Right cardiac atrium (tissue), 5 donors: ENCODE measurements at places on chromosomes 7 and 10.

DNA sequence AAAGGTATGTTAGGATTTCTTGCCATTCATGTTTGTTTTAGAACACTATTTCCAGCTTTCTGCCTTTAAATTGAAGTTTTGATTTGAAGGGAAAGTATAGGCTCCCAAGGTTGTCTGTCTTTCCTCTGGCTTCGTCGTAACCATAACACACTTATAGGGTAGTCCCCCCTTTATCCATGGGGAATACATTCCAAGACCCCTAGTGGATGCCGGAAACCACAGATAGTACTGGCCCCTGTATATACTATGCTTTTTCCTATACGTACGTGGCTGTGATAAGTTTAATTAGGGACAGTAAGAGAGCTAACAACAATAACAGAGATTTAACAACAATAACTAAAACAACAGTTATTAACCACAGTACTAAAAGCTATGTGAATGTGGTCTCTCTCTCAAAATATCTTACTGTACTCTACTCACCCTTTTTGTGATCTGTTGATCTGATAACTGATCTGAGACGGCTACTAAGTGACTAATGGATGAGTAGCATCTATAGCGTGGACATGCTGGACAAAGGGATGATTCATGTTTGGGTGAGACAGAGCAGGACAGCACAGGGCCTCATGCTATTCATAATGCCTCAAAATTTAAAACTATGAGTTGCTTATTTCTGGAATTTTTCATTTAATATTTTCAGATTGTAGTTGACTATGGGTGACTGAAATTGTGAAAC is 273.1 kb downstream of the AUTS2 start:
- no peak for DNase-seq

GRCh38 chr7:151088856-151089699 is 2.8 kb downstream of the AGAP3 start:
- DNase-seq, result peak; percentile 87

DNA sequence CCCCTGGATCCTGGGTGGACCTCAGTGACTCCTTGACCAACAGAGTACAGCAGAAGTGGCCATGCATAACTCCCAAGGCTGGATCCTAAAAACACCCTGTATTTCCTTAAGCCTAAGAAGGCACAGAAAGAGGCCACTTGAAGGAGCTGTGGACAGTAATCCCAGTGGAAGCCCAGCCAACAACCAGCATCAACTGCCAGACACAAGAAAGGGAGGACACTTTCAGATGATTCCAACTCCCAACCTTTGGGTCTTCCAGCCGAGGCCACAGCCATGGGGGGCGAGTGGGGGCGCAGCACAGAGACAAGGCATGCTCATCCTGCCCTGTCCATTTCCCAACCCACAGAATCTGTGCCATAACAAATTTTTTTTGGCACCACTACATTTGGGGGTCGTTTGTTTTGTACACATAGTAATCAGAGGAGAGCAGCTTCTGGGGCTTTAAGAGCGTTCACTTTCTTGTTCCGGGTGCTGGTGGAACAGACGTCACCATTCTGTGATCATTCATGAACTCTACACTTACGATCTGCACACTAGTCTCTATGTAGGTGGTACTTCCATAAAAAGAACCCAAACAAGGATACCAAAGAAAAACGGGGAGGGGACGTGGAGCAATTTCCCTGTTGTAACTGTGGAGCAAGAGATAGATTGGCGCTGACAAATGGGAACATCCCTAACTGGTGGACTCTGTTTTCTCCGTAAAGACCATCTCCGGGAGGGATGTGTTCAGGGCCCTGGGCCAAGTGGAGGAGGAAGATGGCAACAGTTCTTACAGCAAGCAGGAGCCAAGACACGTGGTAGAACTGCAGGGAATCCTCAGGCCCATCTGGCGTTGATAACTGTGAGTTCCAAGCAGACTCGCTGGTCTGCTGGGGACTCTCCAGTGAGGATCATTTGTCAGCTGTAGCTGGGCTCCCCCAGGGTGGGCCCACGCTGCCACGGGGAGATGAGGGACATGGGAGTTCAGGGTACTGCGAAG is 6.0 kb upstream of the SLC29A3 start:
- peak; percentile 63 for DNase-seq

- DNase-seq, result no peak
These were observed 5.5 kb downstream of the ZNF775 start for GRCh38 chr7:150384406-150385301.

DNA sequence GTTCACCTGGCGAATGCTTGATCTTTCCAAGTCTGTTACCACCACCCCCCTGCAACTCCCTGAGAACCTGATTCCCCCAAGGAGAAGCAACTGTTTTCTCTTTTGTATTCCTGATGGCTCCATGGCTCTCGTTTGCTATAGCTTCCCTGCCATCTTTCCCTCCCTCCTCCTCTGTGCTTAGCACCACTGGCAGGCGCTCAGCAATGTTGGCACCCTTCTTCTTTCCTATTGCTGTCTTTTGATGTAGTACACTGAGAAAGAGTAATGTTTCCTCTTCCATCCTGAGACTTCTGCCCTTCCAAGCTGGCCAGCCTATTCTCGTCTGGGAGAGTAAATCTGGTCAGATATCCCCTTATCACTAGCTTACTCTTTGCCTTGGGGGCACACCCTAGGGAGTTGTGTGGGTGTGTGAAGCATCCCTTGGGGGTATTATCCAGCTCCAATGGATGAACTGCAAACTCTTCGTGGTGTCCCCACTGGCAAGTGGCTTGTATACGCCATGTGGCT is 74.0 kb downstream of the BMPER start:
- no peak for DNase-seq

DNA sequence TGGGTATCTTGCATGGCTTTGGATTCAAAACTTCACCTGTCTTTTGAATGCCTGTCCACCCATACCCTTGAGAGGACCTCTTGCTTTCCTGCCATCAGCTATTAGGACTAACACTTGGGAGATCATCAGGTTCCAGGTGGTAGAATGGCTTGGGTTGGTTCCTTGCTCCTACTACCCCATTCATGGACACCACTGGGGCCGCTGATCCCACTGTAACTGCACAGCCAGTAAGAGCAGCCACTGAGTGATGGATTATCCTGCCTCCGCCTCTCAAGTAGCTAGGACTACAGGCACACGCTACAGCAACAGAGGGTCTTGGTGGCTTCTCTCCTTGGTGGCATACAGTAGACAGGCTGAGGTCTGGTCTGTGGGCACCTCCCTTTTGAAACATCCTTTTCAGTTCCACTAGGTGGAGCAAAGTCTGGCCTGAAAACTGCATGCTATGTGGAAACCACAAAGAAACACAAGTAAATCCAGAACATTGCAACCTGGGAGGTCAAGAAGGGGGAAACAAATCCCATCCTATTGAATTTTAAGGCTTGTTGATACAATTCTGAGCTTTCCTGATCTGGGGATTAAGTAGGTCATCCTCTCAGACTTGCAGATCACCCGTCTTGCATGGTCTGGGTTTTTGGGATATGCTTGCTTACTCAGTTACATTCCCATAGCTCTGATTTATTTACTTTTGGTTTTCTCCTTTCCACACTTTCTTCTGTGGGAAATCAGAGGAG is 9.4 kb downstream of the WBP1L start:
- peak; percentile 48 for DNase-seq

GRCh38 chr10:96614515-96614914 is 27.7 kb upstream of the TM9SF3 start:
- no peak for DNase-seq

DNA sequence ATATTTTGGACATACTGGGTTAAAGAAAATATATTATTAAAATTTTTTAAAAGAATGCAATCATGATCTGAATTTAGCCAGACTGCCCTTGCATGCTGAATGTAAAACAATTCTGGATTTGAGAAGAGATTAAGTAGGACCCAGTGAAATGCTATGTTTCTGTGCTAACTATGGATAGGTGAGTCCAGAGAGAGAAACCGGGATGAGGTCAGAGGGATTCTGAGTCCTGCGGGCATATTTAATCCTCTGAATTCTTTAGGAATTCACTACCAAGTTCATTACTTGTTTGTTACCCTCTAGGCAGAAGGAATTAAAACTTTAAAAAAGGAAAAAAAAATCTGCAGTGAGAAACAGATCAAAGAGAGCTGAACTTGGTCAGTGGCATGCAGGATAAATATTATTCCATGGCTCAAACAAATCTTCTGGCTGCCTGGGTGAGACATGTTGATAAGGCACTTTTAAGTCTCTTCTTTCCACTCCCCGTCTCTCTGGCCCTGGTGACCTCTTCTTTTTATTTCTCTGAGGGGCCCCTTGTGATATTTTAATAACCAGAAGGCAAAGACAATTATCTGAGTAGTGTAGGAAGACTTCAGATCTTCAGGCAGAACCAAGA is 50.2 kb upstream of the LYZL1 start:
- DNase-seq, result no peak

GRCh38 chr10:69279110-69279509 is 814 bp downstream of the HK1 start:
- no peak for DNase-seq

GRCh38 chr10:11358011-11358410 is 253.4 kb downstream of the USP6NL start:
- DNase-seq, result no peak

DNA sequence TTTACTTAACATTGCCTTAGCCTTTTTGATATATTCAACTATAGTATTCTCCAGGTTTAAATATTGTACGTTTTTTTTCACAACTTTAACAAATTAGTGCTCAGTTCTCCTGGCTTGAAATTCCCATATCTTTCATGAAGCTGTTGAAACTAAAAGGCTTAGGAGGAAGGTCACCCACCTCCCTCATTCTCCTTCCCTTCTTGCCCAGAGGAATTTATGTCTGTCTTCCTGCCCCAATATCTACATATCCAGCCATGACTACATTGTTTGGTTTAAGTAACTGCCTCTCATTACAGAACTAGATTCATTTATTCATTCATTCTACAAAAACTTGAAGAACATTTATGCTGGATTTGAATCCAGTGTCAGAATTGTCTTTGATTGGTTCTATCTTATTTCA is 254.8 kb upstream of the C7orf33 start:
- no peak for DNase-seq

DNA sequence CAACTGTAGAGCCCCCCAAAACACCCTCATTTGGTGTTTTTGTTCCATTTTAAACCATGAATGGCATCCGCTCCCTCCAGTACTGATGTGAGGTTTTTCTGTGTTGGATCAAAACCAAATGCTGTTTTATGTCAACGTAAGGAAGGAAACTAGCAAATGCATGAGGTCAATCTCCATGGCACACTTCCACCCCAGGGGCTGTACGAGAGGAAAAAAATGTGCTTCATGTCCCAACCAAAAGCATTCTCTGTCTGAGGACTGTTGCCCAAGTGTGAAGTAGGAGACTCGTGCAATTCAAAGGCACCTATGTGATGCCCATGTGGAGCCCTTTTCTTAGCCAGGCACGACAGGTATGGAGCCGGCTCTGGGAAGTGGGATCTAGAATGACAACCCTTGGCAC is 180.3 kb upstream of the MKI67 start:
- no peak for DNase-seq

- DNase-seq, result no peak
These were observed 11.3 kb downstream of the KCNIP2 start for GRCh38 chr10:101832325-101832771.

- no peak for DNase-seq
These were observed at the start of gene ADCK2 for GRCh38 chr7:140672382-140673062. Gene ADCK2, plus strand, starts transcription at chr7:140672945. Its CDS starts 386 bp downstream, at chr7:140673331.

DNA sequence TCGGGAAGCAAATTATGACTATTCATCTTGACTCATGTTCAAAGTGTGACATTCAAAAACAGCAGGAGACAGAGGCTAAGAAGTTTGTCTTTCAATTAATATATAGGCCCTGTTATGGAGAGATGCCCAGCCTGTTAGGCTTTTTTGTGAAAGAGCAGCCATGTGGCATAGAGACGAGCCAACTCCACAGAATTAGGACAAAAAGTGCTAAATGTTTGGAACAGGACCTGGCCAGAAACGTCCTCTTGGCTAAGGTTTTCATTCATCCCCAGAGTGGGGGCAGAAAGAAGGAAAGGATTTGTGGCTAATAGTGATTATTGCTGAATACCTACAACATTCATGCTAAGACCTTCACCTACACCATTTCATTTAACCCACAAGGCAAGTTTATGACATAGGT is 324.7 kb upstream of the NPVF start:
- DNase-seq, result no peak

DNA sequence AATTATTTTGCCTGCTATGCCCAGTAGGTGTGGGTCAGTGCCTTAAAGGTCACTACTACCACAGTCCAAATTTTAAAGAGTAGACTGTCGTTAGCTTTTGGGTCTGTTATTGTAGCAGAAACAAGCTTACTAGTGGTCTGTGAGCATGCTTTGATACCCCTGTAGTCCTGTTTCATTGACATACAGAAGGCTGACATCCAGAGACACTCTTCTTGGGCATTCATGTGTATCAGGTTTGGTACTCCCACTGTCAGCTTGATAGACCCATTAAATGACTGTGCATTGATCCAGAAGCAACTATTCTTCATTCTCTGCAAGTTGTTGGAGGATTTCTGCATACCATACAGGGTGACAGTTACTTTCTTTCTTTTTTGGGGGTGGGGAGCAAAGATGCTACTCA is 884.4 kb upstream of the CELF2 start:
- no peak for DNase-seq

DNA sequence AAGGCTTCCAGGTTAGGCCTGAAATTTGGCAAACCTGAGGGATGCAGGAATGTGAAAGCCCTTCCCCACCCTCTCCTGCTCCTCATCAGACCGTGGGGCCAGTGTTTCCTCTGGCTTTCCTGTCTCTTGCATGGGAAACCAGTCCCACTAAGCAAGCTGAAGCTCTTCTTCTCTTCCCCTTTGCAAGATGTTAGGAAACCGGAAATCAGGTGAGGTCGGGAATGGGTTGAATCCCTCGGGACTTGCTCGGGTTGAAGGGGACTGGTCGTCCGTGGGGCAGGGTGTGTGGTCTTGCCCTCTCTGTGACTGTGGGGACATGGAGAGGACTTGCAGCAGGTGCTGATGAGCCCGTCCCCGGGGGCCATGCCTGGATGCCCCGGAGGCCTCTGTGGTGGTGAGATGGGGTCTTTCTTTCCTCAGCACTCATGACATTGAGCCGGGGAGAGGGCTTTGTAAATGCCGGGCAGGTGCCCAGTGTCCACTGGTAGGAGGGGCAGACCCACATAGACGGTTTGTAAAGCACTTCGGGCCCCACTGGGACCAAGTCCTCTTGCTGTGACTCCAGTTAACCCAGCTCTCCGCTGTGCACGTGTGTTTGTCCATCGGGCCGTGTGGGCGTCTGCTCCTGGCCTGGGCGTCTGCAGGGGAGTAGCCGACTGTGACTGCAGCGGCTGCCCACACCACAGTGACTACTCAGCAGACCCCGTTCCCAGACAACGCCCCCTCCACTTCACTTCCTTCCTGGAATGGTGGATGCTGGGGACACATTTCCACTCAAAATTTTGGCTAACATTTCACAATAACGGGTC is 373.9 kb downstream of the GLRX3 start:
- no peak for DNase-seq

GRCh38 chr7:104217620-104218019 is 9.8 kb upstream of the ORC5 start:
- no peak for DNase-seq

- no peak for DNase-seq
These were observed 307.2 kb downstream of the SNX13 start for GRCh38 chr7:17633067-17633466.
